ENCODE measurements at places on chromosomes 6 and 20.

DNA sequence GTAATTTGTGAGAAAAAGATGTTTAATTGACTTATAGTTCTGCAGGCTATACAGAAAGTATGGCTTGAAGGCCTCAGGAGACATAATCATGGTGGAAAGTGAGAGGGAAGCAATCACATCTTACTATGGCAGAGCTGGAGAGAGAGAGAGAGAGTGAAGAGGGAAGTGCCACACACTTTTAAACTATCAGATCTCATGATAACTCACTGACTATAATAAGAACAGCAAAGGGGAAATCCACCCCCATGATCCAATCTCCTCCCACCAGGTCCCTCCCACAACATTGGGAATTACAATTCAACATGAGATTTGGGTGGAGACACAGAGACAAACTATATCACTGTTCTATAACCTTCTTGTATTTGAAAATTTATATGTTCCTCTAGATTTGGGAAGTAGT, 117.2 kb upstream of the BMP5 start:
- DNase-seq, result peak; percentile 49

- DNase-seq, result no peak
Measured at GRCh38 chr20:51347831-51348230, 194.7 kb downstream of the NFATC2 start.

DNA sequence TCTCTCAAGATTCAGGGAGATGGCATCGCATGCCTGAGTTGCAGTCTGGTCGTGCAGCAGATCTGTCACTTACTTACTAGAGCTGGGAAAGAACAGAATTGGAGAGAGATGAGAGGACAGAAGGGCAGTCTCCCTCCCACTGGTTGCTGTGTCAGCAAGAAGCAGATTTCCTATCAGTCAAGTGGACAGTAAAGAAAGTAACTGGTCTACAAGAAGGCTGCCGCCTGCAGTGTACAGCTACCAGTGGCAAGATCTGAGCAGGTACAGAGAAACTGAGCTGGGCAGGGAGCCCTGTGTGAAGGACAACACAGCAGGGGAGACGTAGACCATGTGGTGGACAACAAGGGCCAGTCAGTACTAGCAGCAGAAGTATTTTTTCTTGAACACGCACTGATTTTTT, 49.5 kb upstream of the PCSK2 start:
- no peak for DNase-seq

DNA sequence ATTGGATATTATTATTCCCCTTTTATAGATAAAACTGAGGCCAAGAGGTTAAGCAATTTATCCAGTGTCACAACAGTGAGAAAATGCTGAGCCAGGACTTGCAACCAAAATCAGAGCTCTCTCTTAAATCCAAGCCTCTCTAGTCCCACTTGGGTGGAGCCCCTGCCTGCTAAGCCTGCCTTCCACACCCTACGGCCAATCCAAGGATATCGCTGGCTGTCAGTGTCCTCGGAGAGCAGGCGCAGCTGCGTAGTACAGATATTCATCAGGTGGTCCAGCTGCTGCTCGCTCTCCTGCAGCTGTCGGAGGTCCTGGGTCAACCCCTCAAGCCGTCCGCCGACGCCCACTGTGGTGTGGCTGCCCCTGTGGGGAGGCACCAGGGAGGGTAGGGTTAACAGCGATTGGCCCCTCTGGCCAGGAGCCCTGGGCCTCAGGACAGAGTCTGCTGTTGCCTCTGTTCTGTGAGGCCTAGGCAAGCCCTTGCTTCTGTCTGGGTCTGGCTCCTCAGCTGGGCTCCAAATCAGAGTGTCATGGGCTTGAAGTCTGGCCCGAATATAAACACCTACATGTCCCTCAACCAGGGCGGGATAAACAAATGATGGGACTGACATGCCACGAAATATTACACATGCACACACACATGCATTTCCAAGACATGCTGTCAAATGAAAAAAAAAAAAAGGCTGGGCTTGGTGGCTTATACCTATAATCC, 3.9 kb upstream of the NECAB3 start:
- DNase-seq, result no peak

- no peak for DNase-seq
Measured at GRCh38 chr6:103042336-103042735, 1648.8 kb downstream of the GRIK2 start.

GRCh38 chr6:150694889-150695288, 95.2 kb downstream of the PLEKHG1 start:
- no peak for DNase-seq

- peak; percentile 79 for DNase-seq
Measured at GRCh38 chr6:6277413-6277812, 43.0 kb downstream of the F13A1 start.

DNA sequence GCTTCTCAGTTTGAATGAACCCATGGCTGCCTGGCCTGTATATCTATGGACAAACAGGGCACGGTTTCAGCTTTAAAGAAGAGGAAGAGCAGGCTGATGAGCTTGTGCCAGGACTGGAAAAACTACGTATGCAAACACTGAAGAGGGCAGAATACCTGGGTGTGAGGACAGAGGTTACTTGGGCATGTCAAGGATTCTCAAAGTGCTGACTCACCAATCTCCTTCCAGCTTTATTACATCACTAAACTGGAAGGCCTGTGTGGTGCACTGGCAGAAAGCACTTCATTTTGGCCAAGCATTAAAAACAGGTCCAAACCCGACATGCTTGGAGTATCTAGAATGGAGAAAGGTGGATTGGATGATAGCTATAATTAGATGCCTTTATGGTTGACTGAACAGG, 95.2 kb downstream of the GMPR start:
- DNase-seq, result no peak

GRCh38 chr20:21251278-21251677, 51.9 kb upstream of the XRN2 start:
- no peak for DNase-seq

GRCh38 chr20:1490643-1491195, 501 bp downstream of the SIRPB2 start:
- DNase-seq, result no peak

GRCh38 chr6:70289299-70289698, 13.6 kb downstream of the COL9A1 start:
- no peak for DNase-seq

GRCh38 chr20:62461834-62462233, 14.0 kb downstream of the GATA5 start:
- no peak for DNase-seq

GRCh38 chr20:4411744-4412143, 310.0 kb upstream of the PRND start:
- DNase-seq, result peak; percentile 84

- no peak for DNase-seq
Measured at GRCh38 chr6:35084511-35085203, 56.5 kb downstream of the TCP11 start.

- DNase-seq, result no peak
Measured at GRCh38 chr20:51431321-51431720, 111.2 kb downstream of the NFATC2 start.

GRCh38 chr20:17609811-17610377, 40.0 kb downstream of the DSTN start:
- no peak for DNase-seq

DNA sequence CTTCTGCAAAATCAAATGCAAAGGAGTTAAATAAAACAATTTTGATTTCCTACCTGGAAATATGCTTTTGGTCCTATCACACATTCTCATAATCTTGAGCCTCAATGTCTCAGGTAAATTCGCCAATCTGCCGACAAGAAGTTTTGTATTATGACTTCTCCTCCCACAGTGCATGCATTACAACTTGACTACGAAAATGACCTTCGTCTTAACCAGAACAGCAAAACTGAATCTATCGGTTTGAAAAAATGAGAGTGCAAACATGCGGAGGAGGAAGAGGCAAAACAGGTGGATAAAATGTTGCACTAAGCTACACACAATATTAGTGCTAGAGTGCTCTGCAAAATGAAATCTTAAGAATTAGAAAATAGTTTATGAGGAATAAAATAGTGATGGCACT, 43.4 kb downstream of the HIVEP2 start:
- DNase-seq, result no peak

GRCh38 chr6:47680051-47680450, 18.3 kb upstream of the ADGRF4 start:
- DNase-seq, result no peak

GRCh38 chr6:79841577-79842375, 105.6 kb downstream of the ELOVL4 start:
- peak; percentile 75 for DNase-seq

- no peak for DNase-seq
Measured at GRCh38 chr20:57047281-57048026, 219.0 kb downstream of the BMP7 start.

DNA sequence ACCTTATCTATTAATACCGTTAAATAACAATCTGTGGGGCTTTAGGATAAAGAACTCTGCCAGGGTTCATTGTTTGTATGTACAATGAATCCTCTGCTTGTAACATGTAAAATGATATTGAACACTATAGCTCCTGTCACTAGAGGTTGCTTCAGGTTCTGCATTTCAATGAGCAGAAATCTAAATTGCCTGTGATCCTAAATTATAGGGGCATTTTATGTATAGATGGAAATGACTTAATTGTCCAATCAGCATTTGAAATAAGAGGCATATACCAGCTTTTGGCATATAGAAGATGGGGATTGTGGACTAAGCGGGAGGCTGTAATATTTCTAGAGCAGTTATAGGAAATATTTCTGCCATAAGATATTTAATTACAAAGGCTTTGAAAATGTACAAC, 2.0 kb downstream of the NCOA3 start:
- DNase-seq, result no peak

- DNase-seq, result no peak
Measured at GRCh38 chr20:1368448-1369199, 24.2 kb downstream of the FKBP1A start.

DNA sequence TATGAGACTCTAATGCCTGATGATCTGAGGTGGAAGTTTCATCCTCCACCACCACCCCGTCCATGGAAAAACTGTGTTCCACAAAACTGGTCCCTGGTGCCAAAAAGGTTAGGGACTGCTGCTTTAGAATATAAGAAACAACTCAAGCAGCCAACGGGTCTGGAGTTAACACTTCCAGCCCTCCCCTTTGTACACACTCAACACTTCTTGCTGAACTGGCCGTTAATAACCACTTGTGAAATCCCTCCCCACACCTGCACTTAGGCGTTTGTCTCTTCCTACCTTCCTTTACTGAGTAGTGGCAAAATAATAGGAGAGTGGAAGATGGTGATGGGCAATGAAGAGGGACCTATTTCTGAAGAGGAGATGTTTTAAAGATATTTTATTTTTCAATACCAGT, 10.5 kb downstream of the SAYSD1 start:
- no peak for DNase-seq

DNA sequence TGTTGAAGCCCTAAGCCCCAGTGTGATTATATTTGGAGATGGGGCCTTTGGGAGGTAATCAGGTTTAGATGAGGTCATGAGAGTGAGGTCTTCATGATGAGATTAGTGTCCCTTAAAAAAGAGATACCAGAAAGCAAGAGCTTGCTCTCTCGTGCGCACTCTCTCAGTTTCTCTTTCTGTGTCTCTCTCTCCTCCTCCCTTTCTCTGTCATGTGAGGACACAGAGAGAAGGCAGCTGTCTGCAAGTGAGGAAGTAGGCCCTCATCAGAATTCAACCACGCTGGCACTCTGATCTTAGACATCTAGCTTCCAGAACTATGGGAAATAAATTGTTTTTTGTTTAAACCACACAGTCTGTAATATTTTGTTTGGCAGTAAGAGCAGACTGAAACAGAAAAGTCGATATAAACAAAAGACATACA, 180.5 kb downstream of the IBTK start:
- DNase-seq, result peak; percentile 57

DNA sequence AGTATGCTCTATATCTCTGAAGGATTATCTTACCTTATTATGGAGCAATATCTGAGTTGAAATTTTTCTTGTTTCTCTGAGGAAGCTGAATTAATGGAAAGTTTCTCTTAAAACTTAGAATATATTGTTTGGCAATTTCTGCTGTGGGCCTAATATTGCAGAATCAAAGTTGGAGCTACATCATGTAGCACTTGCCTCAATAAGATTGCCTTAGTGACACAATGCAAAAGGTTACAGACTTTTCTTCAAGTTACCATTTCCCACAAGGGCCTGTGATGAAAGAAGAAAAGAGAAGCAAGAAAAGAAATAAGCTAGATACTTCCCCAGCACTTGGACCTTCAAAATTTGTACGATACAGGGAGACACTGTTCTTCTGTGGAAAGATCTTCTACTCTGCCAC, 151.2 kb downstream of the SOBP start:
- no peak for DNase-seq

DNA sequence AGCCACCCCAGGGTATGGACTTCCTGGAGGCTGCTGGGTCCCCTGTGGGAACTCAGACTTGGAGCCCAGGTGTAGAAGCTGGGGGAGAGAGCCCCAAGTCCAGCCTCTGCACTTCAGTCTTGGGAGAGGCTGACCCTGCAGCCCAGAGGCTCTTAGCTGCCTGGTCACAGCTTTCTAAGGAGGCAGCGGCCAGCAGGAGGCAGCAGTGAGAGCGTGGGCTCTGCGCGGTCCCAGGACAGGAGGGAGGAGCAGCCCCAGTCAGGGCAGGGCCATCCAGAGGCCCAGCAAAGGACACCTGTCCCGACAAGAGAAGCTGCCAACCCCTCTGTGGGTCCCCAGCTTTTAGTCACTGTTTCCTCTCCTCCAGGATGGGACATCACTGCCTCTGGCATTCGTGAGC, 9.4 kb downstream of the TREML2 start:
- DNase-seq, result no peak

GRCh38 chr6:135851442-135852271, at the start of gene PDE7B:
TSS of gene PDE7B (plus strand) at chr6:135851701.
- DNase-seq, result peak; percentile 91

GRCh38 chr20:982754-983153, 19.4 kb downstream of the RSPO4 start:
- DNase-seq, result no peak

DNA sequence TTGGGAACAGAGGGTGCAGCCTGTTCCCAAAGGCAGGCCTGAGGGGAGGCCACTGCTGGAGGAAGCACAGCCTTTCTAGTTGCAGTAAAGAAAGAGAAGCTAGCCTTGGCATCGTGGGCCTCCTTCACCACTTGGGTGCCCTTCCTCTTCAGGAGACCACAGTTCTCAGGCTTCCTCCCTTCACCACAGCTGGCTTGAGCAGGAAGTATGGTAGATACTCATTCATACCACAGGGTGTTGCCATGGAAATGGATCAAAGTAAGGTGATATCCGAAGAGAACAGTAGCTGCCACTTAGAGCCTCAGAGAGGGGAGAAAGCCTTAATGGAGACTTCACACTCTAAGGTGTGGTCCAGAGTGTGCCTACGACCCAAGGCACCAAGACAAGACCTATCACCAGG, 120.4 kb upstream of the RIPOR2 start:
- peak; percentile 53 for DNase-seq

- peak; percentile 75 for DNase-seq
Measured at GRCh38 chr6:108564178-108564577, 3.5 kb downstream of the FOXO3 start.

- no peak for DNase-seq
Measured at GRCh38 chr6:108744244-108744972, 103.8 kb upstream of the ARMC2 start.

- no peak for DNase-seq
Measured at GRCh38 chr6:157335829-157336228, 12.5 kb upstream of the TMEM242 start.

All from suppressor macrophage treated with lipopolysaccharide for 1 hour (primary cell).